Mammary epithelial cell (primary cell): ENCODE measurements at places on chromosomes 3 and 15.

DNA sequence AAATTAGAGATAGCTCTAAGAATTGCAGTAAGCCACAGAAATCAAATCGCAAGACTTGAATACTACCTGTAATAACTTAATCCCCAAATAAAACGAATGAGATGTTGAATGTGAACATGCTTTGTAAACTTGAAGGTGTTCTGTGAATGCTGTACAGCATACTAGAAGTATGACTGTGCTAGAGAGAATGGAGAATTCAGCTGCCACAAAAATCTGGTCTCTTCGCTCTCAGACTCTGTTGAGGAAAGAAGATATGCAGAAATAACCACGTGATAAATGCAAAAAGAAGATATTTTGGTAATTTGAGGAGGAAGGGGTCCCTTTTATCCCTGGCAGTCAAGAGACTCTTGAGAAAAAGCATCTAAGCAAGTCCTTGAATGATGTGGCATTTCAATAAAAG is 37.3 kb downstream of the ZBTB38 start:
- no peak for DNase-seq

GRCh38 chr3:127097072-127097405 is 95.9 kb upstream of the PRR23E start:
- DNase-seq: no peak

GRCh38 chr15:43908516-43909050 is 81.8 kb downstream of the WDR76 start:
- DNase-seq: no peak

GRCh38 chr15:52218816-52219215 is 27.6 kb upstream of the GNB5 start:
- no peak for DNase-seq

GRCh38 chr3:101458387-101458786 is 54.6 kb downstream of the SENP7 start:
- DNase-seq: no peak

DNA sequence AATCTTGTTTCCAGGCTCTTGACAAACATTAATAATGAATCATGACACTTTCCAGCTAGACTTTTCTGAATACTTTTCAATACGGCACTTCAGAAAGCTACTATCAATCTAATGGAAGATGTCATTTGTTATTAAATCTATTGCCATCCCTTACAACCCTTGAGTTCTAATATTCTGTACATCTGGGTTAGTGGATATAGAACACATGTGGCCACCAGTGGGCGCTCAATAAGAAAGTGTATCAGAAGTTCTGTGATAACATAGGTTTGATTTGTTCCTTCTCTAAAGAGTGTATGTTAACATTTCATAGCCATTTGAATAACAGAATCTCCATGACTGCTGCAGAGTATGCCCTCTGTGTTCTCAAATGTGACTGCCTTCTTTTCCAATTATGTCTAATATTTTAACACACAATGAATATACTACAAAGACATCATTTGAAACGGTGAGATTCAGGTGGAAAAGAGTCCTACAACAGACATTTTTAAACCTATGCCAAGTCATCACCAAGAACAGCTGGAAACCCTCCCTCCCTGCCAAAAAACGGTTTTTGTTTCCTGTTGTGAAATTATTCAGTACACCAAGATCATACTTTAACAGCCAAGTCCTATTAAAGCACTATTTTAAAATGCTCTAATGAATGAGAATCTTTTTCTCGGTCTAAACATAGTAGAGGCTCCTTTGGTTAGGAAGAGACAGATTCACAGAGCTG is 22.2 kb downstream of the ALDH1A2 start:
- peak; percentile 11 for DNase-seq

GRCh38 chr3:81953111-81953510 is 191.7 kb upstream of the GBE1 start:
- no peak for DNase-seq

- DNase-seq: no peak
Observed at GRCh38 chr3:177561365-177561764, 364.1 kb upstream of the TBL1XR1 start.

DNA sequence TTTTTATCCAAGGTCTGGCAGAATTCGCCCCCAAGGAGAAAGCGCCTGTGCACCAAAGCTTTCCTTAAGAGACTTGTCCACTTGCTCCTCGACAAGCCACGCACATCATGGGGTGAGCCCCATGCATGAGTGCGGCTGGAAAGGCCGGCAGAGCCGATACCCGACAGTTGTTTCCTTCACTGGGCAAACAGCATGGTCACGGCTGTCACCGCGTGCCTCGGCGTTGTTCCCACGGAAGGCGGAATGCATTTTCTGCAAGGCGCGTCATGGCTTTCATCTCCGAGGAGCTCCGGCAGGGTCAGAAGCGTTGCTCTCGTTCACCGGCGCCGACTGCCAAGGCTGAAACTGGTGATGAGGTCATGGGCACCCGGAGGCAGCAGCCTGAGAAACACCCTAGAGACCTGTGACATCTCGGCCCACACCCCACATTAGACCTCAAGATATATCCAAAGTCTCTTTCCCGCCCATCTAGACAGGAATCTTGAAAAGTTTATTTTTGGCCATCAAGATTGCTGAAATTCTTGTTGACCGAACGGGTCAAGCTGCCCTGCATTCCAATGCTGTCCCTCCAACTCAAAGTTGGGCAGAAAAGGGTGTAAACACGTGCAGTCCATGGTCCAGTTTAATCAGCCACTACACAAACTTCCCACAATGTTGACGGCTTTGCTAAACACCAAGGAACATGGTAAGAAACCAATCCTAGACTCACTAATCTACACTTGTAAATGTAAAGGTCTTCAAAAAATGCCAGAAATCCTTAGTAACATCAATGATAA is 604 bp upstream of the TJP1 start:
- peak; percentile 59 for DNase-seq

DNA sequence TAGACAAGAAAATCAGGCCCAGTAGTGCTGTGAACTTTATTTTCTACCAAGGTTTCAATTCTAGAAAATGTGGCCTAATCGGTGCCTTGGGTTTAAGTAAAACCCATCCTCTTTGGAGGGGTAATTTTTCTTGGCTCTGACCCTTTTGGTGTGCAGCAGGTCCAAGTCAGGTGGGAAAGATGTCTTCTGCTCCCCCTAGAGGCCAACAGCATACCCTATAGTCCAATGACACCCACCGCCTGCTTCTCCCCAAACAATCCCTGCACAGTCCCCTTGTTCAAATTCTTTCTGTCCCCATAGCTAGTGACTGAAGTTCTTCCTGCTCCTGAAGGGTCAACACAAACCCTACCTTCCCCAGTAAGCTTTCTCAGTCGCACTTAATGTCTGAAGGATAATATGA is 261.8 kb upstream of the GOLGA6L4 start:
- DNase-seq: no peak

- DNase-seq: no peak
Observed at GRCh38 chr15:90205886-90206285, 4.8 kb downstream of the SEMA4B start.

GRCh38 chr3:115518100-115518852 is 105.0 kb upstream of the GAP43 start:
- peak; percentile 85 for DNase-seq

- no peak for DNase-seq
Observed at GRCh38 chr3:52795298-52795900, 803 bp downstream of the ITIH3 start.

- DNase-seq: no peak
Observed at GRCh38 chr3:44363591-44363990, 25.0 kb downstream of the TCAIM start.

DNA sequence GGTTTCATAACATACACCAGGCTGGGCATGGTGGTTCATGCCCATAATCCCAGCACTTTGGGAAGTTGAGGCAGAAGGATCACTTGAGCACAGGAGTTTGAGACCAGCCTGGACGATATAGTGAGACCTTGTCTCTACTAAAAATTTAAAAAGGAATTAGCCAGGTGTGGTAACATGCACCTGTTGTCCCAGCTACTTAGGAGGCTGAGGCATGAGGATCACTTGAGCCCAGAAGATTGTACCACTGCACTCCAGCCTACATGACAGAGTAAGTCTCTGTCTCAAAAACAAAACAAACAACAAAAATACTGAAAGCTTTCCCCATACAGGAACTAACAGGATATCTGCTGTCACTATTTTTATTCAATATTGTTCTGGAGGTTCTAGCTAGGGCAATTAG is 20.9 kb downstream of the GREM1 start:
- no peak for DNase-seq

DNA sequence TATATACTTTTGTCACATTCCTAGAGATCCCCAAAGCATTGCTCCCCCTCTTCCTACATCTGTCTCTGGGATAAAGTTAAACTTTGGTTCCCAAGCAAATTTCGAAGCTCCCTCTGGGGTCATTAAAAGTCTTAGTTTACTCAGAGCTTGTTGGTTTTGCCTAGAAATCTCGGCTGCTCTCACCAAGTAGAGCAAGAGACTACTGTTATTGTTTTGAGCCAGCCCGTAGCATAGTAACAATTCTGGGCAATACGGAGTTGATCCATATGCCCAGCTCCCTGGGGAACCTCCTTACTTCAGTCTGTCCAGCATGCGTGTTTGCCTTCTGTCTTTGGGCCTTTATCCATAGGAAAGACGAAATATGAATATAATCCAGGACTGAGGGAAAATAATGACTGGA is 10.0 kb upstream of the P3H2 start:
- DNase-seq: no peak

DNA sequence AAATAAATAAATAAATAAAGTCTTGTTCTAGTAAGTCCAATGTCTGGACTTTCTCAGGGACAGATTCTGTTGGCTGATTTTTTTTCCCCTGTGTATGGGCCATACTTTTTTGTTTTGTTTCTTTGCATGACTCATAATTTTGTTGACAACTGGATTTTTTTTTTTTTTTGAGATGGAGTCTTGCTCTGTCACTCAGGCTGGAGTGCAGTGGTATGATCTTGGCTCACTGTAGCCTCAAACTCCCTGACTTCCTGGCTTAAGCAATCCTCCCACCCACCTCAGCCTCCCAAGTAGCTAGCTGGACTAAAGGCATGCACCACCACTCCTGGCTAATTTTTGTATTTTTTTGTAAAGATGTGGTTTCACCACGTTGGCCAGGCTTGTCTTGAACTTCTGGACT is 38.9 kb downstream of the TICRR start:
- no peak for DNase-seq

GRCh38 chr15:74293021-74293810 is 57.1 kb downstream of the CCDC33 start:
- no peak for DNase-seq

DNA sequence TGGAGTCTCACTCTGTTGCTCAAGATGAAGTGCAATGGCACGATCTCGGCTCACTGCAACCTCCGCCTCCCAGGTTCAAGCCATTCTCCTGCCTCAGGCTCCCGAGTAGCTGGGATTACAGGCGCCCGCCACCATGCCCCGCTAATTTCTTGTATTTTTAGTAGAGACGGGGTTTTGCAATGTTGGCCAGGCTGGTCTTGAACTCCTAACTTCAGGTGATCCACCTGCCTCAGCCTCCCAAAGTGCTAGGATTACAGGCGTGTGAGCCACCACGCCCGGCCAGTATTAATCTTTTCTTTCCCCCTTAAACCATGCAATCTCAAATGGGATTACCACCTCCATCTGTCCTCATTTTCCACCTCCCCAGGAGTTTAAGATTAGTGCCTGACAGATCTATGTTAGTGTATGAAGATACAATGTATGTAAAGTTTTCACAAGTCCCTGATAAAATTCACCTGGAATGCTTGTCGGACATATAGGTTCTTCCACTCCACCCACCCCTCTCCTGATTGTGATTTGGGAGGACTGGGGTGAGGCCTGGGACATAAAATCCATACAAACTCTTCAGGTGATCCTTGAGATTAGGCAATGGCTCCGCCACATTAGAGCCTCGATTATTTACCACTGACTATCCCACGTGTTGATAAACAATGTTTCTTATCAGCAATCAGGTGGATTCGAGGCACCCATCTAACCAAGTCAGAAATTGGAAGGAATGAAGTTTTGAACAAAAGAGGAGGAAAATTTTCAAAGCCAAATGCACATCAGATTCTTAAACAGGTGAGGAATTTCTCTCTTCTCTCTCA is 1.2 kb downstream of the PARL start:
- no peak for DNase-seq

GRCh38 chr3:115960799-115961198 is 337.5 kb downstream of the GAP43 start:
- no peak for DNase-seq

- DNase-seq: peak; percentile 9
Observed at GRCh38 chr15:94305133-94305532, 73.8 kb downstream of the MCTP2 start.

- peak; percentile 62 for DNase-seq
Observed at GRCh38 chr15:70096215-70097062, 1.3 kb downstream of the TLE3 start.

- no peak for DNase-seq
Observed at GRCh38 chr15:55250941-55251340, 38.7 kb downstream of the RAB27A start.

DNA sequence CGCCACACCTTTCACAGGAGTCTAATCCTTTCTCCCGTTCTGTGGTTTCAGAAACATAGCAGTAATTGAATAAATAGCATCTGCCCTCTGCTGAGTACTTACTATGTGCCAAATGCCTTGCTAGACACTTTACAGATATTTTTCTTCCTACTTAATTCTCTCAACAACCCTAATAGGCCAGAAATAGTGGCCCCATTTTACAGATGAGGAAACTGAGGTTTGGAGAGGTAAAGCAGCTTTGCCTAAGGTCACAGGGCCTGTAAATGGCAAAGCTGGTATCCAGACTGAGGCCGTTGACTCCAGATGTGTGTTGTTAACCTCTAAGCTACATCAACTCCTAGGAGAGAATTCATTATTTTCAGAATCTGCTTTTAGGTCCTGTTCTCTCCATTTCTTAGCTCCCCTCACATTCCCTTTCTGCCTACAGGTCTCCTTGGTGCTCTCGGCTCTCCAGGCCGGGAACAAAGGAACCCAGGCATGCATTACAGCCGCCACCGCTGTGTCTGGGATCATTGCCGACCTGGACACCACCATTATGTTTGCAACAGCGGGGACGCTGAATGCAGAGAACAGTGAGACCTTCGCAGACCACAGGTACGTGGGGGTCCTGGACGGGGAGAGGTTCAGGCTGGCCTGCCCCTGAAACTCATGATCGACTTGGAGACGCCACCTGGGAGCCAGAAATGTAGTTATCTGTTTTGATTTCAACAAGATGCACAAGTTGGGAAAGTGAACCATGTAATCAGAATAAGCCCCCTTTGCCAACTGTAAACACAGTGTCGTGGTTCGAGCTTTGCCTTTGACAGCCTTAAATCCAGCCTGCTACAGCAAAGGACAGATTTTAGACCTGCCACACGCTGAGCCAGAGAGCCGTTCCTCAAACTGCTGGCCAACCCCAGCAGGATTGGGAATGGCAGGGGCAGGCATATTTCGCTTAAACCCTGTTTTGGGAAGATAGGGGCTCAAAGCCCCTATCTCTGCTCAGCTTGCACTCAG is 246.5 kb upstream of the TPM1 start:
- DNase-seq: no peak

GRCh38 chr15:69812861-69813261 is 284.9 kb downstream of the TLE3 start:
- DNase-seq: no peak

DNA sequence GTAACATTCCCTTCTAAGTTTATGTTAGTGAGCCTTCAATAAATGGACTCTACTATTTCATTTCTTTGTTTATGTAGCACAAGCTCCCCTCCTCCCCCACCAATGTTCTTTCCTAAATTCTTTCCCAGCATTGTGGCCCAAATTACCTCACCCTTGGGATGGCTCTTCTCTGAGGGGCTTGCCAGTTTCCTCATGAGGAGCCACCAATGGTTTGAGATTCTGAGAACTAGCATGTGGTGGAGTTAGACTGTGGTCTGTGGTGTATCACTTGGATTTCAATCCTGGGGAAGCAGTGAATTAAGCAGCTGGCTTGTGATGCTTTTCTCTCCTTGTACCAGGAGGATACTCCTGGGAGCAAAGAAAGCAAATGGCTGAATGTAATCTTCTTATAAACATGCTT is 50.0 kb upstream of the NPHP3 start:
- DNase-seq: no peak

GRCh38 chr15:91783008-91783407 is 70.5 kb upstream of the SLCO3A1 start:
- no peak for DNase-seq
